ENCODE measurements at places on chromosomes 5 and 9. TPM values are rescaled to one million over a fixed set of nuclear protein-coding genes. Genes with fewer than 3 reads are reported as not detected.

Gene BARHL1
- total RNA-seq: not detected

Gene SV2C
- 0.07 TPM for total RNA-seq

Gene STPG3
- total RNA-seq: not detected

Gene GAPT
- not detected for total RNA-seq

Gene PCDHA1
- not detected for total RNA-seq

Gene IARS1
- total RNA-seq: 128 TPM

Gene FYB1
- total RNA-seq: 396 TPM

Gene PLAC8L1
- total RNA-seq: 0.48 TPM

Gene SAXO1
- total RNA-seq: 0.10 TPM

Gene OMD
- not detected for total RNA-seq

Gene FAM153A
- total RNA-seq: 8.8 TPM

Gene CATSPER3
- 1.2 TPM for total RNA-seq

Gene SLC1A1
- total RNA-seq: 0.10 TPM

Gene ARRDC3
- 35.0 TPM for total RNA-seq

Gene CCL19
- not detected for total RNA-seq

Gene FPGS
- total RNA-seq: 66.7 TPM

Gene PPP1R26
- 0.52 TPM for total RNA-seq
